ENCODE measurements at places on chromosomes 11 and 22.

GRCh38 chr11:73999581-74000306 lies 9.1 kb downstream of the UCP3 start:
- DNase-seq: no peak

DNA sequence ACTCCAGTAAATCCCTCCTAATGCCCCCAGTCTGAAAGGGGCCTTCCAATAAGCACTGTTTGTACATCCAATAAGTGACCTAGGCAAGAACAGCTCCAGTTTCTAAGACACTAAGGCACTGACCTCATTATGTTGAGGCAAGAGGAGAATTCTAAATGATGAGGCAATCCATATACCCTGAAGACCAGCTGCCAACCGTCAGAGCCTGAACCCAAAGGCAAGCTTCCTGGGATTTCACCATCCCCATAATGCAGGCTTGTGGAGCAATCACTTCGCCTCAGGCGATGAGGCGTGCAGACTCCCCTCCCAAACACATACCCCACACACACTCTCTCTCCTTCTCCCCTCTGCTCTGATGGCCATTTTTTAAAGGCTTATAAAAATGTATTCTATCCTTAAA lies 49.5 kb downstream of the LGR4 start:
- no peak for DNase-seq

GRCh38 chr11:76162336-76163288 lies 43.7 kb downstream of the WNT11 start:
- no peak for DNase-seq

GRCh38 chr22:38569181-38569971 lies 607 bp downstream of the DMC1 start:
- DNase-seq: no peak

DNA sequence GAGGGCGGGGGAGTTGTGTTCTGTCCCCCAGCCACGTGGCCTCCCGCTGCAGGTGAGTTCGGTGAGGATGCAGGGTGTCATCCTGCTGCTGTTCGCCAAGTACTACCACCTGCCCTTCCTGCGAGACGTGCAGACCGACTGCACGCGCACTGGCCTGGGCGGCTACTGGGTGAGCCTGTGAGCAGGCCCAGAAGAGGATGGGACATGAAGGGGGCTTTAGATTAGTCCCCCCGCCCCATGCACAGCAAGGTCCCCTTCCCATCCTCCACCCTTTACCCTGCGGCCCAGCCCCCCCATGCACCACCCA lies 4.1 kb downstream of the INPP5J start:
- DNase-seq: no peak

DNA sequence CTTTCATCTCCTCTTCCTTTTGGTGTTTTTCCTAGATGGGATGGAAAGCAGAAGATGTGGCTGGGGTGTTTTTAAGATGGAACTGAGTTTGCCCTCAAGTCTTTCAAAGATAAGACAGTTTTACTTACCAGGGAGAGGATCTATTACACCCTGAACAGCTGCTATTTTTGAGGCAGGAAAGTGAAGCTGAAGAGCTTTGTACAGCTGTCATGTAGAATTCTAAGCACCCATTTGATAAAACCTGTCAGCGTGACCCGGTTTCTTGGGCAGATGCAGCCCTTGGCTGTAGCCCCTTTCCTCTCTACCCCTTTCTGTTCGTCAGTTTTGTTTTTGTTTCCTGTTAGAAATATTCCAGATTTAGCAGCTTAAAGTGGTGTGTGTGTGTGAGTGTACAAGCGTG lies 35.2 kb downstream of the FAT3 start:
- DNase-seq: no peak

GRCh38 chr11:111765320-111765983 lies 737 bp downstream of the PPP2R1B start:
- DNase-seq: peak; percentile 16

DNA sequence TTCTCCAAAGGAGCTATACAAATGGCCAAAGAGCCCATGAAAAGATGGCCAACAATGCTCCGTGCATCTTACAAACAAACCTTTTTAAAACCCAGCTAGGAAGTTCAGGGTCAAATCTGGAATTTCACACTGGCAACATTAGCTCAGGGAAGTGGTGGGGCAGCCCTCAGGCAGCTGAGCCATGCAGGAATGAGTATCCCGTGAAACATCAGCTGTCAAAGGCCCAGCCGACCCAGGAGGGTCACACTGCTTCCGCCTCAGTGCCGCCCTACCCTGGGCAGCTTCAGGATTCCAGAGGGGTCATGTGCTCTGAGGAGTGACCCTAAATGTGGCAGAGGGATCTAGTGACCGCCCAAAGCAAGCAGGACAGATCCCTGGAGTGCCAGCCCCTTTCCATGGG lies 73.4 kb downstream of the LINC01488 start:
- no peak for DNase-seq

DNA sequence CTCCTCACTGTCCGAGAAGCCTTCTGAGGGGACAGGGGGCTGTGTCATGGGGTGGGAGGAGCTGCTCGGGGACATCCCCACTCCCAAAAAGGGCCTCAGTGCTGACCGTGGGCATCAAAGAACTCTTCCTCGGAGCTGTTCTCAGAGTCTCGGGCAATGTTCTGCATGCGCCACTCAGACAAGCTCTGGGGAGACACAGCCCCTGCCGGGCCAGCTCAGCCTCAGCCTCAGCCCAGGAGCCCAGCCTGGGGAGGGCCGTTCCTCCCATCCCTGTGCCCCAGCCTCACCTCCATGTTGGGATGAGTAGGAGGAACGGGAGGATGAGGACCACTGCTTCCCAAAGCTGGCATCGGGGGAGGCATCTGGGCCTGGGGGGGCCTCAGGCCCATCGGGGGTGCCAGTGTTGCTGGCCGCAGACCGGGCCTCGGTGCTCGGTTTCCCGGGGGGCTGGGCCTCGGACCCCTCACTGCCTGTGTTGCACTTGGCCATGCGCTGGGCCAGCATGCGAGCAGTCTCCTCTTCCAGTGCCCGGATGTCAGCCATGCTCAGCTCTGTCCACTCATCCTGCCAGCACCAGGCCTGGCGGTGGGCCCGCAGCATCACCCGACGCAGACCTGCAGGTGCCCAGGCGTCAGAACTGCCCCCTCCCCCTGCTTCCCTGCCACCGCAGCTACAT lies 5.2 kb downstream of the PITPNM1 start:
- DNase-seq: no peak

GRCh38 chr11:92752122-92752521 lies 217.3 kb upstream of the MTNR1B start:
- no peak for DNase-seq

- DNase-seq: no peak
These were observed 86.5 kb upstream of the CLPB start for GRCh38 chr11:72520815-72521214.

GRCh38 chr11:46357483-46357936 lies 10.2 kb downstream of the DGKZ start:
- DNase-seq: no peak

- no peak for DNase-seq
These were observed 3.6 kb downstream of the PLA2G6 start for GRCh38 chr22:38177926-38178604.

DNA sequence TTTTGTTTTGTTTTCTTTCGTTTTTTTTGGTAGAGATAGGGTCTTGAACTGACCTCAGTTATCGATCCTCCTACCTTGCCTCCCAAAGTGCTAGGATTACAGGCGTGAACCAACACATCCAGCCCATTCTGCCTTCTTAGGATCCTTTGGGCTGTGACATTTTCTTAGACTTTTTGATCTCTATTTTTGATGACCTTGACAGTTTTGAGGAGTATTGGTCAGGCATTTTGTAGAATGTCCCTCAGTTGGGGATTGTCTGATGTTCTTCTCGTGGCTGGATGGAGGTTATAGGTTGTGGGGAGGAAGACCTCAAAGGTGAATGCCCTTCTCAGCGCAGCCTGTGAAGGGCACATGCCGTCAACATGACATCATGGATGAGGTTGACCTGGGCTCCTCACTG lies 19.5 kb upstream of the RAB1B start:
- no peak for DNase-seq

GRCh38 chr11:68977781-68978625 lies 2.8 kb downstream of the MRGPRD start:
- no peak for DNase-seq

DNA sequence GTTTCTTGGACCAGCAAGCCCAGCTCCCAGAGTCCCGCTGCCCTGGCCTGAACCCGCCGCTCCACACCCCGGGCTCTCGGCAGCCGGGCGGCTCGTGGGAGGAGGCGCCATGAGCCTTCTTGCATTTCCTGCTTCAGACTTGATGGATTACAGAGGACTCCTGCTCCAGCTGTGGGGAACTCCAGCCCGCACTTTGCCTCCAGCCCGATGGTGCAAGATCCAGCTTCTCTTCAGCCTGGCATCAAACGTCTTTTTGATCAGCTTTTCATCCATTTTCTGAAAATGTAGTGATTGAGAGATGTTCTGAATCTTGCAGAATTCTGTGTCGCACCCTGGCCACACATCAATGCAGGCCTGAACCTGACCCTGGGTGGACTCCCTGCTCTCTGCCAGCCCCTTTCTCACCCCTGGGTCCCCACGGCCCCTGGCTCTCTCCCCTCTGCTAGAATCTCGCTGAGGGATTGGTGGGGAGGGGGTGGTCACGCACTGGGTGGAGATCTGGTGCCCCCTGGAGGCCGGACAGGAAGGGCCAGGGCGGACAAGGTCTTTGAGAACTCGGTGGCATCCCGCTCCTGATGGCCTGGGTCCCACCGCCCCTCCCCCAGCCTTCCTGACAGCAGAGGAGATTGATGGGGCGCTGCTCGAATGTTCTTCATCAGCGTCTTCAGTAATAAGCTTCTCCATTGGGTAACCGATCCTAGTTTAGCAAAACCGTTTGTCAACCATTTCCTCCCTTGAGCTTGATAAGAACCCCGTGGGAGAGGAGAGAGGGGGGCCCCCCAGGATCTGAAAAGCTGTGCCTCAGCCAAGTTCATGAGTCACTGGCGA lies 12.1 kb upstream of the NFAM1 start:
- peak; percentile 82 for DNase-seq

DNA sequence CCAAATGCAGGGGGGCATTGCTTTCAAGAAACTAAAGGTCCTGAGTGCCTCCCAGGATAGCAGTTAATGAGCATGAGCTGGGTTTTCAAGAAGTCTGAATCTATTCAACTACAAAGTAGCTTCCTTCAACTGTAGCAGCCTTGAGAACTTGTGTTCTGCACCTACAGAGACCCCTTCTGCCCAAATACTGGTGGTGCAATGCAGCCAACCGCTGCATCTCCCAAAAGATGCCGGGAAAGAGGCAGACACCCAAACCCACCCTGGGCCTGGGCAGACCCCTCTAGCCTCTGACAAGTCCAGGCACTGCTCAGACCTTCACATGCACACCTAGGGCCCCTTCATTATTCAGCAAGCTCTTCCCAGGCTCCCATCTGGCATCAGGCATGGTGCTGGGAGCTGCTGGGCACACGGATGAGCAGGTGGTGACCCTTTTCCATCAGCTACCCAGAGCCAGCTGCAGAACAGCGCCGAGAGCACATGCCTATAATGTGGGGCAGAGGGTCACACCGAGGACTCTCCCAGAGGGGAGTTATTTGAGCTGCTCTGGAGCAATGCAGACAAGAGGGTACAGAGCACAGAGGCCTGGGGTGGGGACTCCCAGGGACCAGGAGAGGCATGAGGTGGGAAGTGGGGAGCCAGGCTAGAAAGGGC lies 44.9 kb upstream of the ETS1 start:
- DNase-seq: peak; percentile 32

- no peak for DNase-seq
These were observed 234.9 kb upstream of the POU2AF2 start for GRCh38 chr11:111010391-111011274.

DNA sequence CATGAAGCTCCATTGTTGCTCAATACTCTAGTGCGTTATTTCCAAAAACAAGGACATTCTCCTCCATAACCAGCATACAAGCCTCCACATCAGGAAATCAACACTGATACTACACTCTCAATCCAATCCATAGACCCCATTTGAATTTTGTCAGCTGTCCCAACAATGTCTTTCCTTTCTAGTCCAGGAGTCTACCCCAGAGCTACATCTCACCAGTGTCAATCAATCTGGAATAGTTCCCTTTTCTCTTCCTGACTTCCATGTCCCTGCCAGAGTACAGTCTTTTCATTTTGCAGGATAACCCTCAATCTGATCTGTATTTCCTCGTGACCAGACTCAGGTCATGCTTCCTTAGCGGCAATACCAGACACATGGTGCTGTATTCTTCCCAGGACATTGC lies 43.0 kb downstream of the TCF20 start:
- no peak for DNase-seq

DNA sequence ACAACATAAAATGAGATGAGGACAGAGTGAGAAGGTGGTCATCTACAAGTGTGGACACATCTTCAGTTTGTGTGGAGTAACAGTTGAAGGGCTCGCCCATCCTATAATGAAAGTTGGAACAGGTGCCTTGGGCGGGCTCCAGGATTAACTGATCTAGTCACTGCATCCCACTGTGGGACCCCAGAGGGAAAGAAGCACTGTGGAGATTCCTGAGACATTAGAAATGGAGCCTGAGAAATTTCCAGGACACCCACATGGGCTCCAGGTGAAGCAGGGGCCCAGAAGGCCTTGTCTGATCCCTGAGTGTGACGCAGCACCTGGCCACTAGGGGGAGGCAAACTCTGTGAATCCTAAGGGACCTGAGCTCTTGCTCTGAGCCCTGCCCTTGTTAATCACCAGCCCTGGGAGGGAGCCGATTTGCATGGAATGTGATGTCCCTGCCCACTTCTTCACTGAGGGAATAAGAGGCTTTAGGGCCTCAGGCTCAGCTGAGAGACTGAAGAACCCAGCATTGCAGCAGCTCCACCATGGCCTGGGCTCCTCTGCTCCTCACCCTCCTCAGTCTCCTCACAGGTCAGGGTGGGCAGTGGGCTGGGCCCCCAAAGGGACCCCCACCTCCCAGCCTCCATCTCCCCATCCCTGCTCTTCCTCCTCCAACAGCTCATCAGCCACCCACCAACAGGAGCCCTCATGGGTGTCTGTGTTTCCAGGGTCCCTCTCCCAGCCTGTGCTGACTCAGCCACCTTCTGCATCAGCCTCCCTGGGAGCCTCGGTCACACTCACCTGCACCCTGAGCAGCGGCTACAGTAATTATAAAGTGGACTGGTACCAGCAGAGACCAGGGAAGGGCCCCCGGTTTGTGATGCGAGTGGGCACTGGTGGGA lies 98.4 kb downstream of the VPREB1 start:
- DNase-seq: peak; percentile 42

- DNase-seq: no peak
These were observed 345.0 kb upstream of the CCDC179 start for GRCh38 chr11:23205156-23205871.
